HT1080 (cell line): ENCODE measurements at places on chromosomes 12 and 14. TPM values are rescaled to one million over a fixed set of nuclear protein-coding genes. Genes with fewer than 3 reads are reported as not detected.

Gene FSCB
- not detected in 2 replicates for total RNA-seq

Gene PDZRN4
- not detected in 2 replicates for total RNA-seq

Gene FERMT2
- total RNA-seq = 58.0 and 60.8 TPM in 2 replicates

Gene GPR68
- total RNA-seq = 0.80 and 2.3 TPM in 2 replicates

Gene ZNF385A
- total RNA-seq = 4.0 and 5.4 TPM in 2 replicates

Gene CLEC4A
- total RNA-seq = not detected in 2 replicates

Gene HOXC4
- total RNA-seq = 1.8 and 1.9 TPM in 2 replicates

Gene PLEKHG3
- total RNA-seq = 23.5 and 27.9 TPM in 2 replicates

Gene MUCL1
- total RNA-seq = not detected in 2 replicates

Gene KSR2
- total RNA-seq = not detected in 2 replicates

Gene FAM90A1
- not detected in 2 replicates for total RNA-seq

Gene CRADD
- 21.4 and 21.5 TPM in 2 replicates for total RNA-seq

Gene KRT80
- total RNA-seq = 6.7 and 8.2 TPM in 2 replicates

Gene PTGR2
- total RNA-seq = 1.6 and 4.3 TPM in 2 replicates

Gene KRT77
- total RNA-seq = not detected in 2 replicates

Gene GALNT4
- 13.7 and 14.0 TPM in 2 replicates for total RNA-seq

Gene AP1G2
- 26.5 and 31.5 TPM in 2 replicates for total RNA-seq

Gene KRT6C
- not detected in 2 replicates for total RNA-seq

Gene TMEM121
- 3.5 and 4.4 TPM in 2 replicates for total RNA-seq

Gene TCTN2
- total RNA-seq = 4.9 and 6.1 TPM in 2 replicates

Gene TMPRSS12
- total RNA-seq = not detected in 2 replicates

Gene VRTN
- not detected in 2 replicates for total RNA-seq

Gene CPNE8
- total RNA-seq = 14.1 and 17.3 TPM in 2 replicates

Gene TFCP2
- 10.6 and 14.8 TPM in 2 replicates for total RNA-seq
